ENCODE measurements at places on chromosomes 11 and 22.

DNA sequence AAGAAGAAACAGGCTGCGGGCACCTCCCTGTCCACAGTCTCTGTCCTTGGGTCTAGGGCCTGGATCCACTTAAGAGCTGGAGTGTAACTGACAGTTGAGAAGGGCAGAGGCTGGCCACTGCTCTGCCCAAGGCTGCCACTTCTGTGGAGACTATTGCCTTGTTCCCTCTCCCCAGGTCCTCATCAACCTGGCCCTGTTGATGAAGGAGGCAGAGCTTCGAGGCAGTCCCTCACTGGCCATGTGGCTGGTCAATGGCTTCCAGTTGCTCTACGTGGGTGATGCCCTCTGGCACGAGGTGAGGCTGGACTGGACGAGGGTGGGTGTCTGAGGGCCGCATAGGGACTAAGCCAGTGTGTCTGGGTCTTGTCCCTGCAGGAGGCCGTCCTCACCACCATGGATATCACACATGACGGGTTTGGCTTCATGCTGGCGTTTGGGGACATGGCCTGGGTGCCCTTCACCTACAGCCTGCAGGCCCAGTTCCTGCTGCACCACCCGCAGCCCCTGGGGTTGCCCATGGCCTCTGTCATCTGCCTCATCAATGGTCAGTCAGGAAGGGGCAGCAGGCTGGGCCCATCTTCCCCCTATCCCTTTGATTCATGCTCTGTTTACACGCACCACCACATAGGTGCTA, 2.8 kb downstream of the ZNHIT2 start:
- DNase-seq, result no peak

- DNase-seq, result no peak
Measured at GRCh38 chr11:16312233-16312765, 44.0 kb downstream of the SOX6 start.

GRCh38 chr11:135033540-135033939, 621.5 kb upstream of the B3GAT1 start:
- no peak for DNase-seq

GRCh38 chr11:36044636-36045035, 100.8 kb downstream of the LDLRAD3 start:
- no peak for DNase-seq

- DNase-seq, result no peak
Measured at GRCh38 chr11:12909879-12910278, 99.2 kb upstream of the RASSF10 start.

DNA sequence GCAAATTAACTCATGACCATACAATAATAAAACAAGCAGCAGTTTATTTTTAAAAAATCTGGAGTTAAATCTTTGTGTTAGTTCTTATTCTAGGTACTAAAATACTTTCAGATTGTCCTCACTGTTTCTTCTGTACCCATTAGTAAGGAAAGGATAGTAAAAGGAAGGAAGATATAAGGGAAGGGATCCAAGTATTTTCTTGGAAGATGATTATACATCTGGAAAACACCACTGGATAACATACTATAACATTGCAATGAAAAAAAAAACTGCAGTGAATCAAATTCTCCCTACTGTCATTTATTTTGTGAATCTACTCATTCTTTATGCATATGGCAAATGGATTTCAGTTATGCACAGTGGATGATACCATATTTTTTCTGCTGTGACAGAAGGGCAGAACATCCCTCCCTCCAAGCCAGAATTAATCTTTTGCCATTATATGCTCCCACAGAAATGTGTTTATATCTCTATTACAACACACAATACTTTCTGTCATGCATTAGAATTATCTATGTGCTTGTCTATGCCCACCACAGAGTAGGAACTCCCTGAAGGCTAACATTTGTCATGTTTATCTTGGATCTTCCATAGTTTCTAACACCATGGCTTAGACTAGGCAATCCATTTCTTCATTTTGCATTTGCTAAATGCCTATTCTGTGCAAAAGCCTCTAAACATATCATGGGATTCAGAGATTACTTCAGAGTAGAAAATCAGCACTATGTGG, 282.3 kb upstream of the CTSC start:
- DNase-seq, result no peak

DNA sequence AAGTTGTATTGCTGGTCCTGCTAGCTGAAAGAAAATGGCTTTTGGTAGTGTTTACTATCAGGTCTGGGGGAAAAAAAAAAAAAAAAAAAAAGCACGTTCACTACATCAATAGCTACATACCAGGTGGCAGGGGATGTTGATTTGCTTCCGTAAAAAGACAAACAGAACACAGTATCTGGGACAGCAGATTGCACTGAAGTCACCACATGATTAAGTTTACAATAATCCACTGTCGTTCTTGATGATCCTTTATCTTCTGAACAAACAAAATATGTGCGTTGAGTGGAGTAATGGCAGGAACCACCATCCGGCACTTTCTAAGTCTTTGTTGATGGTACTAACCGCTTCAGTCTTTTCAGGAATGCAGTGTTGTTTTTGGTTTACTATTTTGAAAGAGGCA, 48.7 kb downstream of the DDX6 start:
- DNase-seq, result no peak

DNA sequence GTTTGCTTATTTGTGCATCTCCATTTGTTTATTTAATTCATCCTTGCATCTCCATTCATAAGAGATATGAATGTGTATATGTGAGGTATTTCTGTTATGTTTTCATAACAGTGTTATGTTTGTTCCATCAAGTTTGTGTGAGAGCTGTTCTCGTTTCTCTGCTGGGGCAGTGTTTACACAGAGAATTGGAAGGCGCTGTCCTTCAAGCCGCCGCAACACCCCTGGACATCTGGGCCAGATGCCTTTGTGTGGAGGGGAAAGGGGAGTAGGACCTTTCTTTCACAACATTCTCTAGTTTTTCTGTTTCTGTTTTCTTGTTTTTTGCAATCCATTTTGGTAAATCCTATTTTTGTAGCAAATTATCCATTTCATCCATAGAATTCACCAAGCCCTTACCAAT, 7.0 kb upstream of the TM7SF2 start:
- no peak for DNase-seq
